ENCODE measurements at places on chromosomes 4 and X.

- DNase-seq: no peak
Measured at GRCh38 chrX:1159548-1159947, 52.9 kb downstream of the CRLF2 start.

DNA sequence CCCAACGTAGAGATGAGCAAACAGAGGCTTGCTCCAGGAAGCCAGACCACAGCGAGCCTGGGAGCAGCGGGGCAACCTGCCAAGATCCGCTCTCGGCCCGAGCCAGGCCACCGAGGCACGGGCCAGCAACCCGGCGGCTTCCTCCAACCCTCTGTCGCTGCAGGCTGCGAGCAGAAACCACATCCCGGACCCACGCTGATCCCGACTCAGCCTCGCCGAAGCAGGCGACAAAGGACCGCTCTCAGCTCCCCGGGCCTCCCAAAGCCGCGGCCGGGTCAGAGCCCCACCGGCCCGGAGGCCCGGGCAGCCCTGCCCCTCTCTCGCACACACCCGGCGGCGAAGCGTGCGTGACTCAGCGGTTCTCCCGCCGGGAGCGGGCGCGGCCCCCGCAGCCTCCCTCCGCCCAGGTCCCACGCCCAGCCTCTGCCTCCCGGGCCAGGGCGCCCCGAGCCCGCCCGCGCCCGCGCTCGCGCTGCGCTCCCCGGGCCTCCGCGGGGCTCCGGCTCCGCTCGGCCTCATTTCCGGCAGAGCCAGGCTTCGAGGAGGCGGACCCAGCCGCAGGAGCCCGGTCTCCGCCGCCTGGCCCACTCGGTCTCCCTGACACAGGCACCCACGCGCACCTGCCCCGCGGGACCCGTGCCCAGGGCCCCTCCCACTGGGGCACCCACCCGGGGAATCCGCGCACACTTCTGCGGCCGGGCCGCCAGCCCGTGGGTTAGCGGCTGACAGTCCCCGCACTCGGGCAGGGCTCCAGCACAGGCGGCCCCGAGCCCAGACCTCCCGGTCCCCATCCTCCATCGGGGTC is 1.7 kb downstream of the PPP2R2C start:
- DNase-seq: no peak

DNA sequence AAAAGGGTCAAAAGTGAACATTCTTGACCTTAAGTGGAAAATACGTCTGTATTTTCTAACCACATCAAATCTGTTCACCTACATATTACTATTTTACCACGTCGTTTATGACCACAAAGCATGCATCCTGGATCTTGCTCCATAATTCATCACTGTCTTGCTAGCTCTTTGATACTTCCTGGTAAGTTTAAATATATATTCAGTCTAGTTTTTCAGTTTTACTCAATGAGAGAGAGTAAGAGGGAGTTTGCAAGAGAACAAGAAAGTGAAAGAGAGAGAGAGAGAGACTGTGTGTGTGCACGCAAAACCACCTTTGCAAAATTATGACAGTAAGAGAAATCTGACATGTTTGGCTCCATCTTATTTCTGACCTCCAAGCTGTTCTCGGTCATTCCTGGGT is 173.7 kb upstream of the GALNTL6 start:
- DNase-seq: no peak

DNA sequence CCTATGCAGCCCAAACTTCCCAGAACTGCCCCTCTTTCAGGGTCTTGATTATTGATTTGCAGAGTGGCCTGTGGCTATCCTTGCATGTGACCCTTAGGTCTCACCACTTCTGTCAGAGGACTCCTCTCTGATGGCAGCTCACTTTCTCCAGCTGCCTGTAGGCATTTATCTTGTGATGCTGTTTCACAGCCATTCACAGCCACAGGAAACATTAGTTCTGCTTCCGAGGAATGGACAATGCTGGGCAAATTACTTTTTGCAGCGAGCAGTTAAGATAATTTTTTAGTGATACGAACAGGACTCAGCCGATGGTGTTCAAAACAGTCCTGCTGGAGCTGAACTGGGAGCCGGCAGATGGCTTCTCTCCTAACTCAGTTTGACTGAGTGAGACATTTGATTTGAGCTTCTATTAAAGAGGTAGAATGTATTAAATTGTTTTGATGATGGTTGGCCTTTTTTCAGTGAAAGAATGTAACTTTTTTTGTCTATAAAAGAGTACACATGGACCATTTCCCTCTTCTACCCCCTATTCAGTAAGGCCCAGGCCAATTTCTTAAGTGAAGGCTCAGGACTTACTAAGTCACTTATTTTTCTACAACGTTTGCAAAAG is 58.4 kb upstream of the TMEM150C start:
- no peak for DNase-seq

- DNase-seq: peak; percentile 53
Measured at GRCh38 chr4:149896432-149896831, 80.8 kb upstream of the IQCM start.

- DNase-seq: peak; percentile 26
Measured at GRCh38 chrX:12975670-12975965, 708 bp downstream of the TMSB4X start.

- no peak for DNase-seq
Measured at GRCh38 chrX:74523870-74524735, 90.3 kb downstream of the RLIM start.

DNA sequence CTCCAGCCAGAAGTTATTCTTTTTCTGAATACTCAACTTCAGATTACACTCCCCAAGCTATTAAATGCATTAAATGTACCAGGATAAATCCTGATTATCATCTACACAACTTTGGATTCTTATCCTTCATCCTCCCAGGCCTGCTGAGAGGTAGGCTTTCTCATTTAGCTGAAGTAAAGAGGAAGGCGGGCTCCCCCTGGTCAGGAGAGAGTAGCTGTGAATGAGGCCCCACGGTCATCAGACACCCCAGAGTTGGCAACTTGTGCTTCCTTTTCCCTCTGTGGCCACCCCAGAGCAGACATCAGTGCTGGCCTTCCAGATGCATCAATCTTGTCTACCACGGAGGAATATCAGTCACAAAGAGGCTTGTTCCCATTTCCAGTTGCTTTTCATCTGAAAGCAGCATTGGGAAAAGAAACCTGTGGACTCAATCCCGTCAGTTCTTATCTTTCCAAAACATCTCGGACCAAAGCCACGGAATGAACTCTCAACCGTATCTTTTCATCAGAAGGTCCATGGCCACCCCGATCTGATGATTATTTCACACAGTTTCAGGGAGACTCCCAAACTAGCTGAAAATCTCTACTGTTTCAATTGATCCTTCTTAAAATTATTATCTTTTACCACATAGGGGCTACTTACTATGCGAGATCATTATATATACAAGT is 79.2 kb downstream of the FBXO8 start:
- DNase-seq: no peak

- no peak for DNase-seq
Measured at GRCh38 chrX:13495232-13495631, 74.2 kb upstream of the EGFL6 start.

GRCh38 chr4:104532677-104533076 is 38.0 kb upstream of the CXXC4 start:
- DNase-seq: no peak

DNA sequence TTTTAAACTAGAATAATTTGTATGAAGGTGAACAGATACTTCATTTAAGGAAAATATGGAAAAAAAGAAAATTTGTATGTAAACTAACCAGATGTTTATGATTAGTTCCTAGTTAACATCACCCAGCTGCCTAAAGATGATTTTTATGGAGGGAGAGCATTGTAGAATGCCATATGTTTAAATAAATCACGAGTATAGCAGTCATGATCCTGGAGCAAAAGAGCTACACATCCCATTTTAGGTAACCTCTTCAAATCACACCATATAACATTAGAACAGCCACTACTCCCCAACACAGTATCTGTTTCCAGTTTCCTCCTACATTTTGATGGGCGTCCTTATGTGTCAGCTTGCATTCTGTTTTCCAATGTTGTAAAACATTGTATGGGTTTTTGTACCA is 571.9 kb upstream of the FAM241A start:
- DNase-seq: no peak

GRCh38 chr4:590313-590841 is 14.3 kb upstream of the TMEM271 start:
- no peak for DNase-seq

DNA sequence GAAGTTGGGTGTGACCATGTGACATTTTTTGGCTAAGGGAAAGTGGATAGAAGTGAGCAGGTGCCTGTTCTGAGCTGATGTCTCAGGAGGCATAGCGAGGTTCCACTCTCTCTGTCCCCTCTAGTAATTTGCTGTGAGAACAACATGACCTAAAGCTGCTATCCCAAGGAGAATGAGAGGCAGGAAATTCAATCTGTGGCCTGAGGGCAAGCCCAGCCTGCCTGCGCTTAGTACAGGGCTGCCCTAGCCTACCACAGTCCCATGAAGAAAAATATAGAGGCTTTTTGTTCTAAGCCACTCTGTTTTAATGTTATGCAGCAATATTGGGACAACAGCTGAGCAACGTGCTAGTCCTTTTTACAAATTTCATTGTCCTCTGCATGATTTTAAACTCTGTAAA is 193.1 kb downstream of the LDB2 start:
- DNase-seq: no peak

GRCh38 chr4:112739442-112739841 is 102.5 kb downstream of the LARP7 start:
- DNase-seq: no peak

DNA sequence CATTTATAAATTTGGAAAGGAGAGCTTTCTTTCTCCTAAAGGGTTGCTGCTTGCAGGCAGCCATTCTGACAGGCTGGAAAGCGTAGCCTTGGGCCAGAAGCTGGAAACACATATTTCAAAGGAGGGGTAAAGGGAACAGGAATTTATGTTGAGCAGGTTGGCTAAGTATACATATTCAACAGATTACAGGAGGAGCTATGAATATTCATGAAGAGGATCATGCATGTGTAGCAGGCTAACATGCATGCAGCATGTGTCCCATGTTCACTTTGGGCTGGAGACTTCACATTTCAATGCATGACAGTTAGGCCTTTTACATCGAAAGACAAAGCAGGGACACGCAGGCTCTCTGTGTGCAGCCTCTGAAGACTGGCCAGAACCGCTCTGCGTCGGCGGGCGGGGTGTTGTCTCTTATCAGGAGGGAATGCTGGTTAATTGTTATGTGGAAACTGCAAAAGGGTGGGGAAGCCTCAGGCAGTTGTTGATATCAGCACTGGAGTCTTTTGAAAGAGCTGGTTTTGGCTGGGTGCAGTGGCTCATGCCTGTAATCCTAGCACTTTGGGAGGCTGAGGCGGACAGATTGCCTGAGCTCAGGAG is 31.5 kb downstream of the CASP3 start:
- no peak for DNase-seq

DNA sequence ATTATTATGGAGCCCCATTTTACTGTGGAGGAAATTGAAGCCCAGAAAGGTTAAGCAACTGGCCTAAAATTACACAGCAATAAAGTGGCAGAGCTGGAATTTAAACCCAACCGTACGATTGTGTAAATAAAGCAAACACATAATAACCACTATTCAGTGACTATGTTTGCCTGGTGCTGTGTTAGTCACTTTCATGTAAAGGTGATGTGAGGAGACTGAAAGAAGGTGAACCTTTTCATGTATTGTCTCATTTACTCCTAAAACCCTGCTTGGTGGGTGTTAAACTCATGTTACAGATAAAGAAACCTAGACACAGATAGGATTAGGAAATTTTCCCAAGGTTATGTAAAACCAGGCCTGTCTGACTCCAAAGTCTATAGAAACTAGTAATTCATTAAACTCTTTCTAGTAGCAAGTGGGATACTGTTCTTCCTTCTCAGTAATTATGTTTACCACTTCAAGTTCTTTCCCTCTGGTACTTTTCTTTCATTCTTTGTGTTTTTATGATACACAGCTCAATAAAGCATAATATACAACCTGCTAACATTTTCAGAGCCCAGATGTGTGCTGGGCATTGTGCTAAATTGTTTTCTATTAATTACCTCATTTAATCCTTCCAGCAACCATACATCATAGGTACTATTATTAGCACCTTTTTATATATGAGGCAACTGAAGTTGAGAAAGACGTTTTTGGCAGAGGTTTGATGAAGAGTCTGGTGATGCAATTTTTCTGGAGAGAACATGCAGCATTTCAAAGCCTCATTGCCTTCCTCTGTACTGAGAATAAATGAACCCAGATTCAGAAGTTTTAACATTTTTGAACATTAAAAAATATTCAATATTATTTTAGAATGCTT is 202.7 kb downstream of the SPRY1 start:
- DNase-seq: peak; percentile 24

DNA sequence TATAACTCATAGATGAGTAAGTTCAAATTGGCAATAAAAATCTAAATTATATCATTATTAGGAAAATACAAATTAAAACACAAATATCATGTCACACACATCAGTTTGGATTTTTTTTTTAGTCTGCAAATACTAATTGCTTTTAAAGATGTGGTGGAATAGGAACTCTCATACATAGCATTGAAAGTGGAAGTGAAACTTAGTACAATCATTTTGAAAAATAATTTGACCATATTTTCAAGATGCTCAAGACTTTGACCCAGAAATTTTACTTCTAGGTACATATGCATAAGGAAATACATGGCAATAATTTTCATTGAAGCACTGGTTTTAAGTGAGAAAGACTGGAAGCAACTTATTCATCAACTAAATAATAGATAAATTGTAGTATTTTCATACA is 147.5 kb upstream of the SMIM31 start:
- DNase-seq: no peak

DNA sequence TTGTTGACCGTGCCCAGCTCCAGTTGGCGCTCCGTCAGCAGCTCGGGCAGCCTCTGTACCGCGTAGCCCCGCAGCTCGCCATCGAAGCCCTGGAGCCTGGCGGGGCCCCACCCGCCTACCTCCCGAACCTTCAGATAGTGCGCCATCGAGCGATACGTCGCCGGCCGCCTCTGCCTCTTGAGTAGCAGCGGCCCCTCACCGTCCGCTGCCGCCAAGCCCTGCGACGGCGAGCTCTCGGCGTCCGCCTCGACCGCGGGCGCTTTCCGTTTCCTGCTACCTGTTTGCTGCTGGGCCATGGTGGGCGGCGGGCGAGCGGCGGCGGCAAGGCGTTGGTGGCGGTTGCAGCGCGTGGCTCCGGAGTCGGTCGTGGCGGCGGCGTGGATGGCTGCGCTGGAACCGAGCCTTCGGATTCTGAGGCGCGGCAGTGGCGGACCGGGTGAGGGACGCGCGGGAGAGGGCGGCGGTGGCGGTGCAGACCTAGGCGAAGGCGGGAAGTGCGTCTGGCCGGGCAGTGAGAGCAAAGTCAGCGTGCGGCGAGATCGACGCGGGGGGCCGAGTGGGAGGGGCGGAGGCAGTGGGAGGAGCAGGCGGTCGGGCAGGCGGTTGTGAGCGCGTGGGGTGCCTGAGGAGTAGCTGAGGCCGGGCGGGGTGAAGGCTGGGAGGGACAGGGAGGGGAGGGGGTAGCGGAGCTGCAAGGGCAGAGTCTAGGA is at the start of gene DCAF12L1:
Gene DCAF12L1 (minus strand): TSS at position 502 of the 710 bp plus-strand sequence. CDS start 206 bp downstream, at position 296.
- DNase-seq: no peak

- DNase-seq: no peak
Measured at GRCh38 chr4:180028682-180029081, 2214.5 kb upstream of the TENM3 start.

DNA sequence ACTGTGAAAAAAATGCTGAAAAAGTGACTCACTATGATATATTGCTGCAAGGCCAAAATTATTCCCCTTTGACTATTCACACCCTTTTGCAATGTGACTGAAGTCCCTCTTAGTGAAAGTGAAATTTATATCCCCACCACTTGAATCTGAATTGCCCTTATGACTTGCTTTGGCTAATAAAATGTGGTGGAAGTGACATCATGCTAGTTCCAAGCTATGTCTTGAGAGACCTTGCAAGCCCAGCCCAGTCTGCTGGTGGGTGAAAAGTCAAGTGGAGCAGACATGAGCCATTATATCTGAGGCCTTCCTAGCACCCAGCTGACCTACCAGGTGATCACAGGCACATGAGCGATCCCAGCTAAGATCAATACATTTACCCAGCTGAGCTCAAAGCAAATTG is 94.7 kb downstream of the LINC00632 start:
- DNase-seq: no peak

Data from LHCN-M2 (cell line).